Stimulated activated CD4-positive, alpha-beta T cell treated with anti-CD3 and anti-CD28 coated beads, Interleukin-1b, Interleukin-23, amount 100 ng/mL, for 24 hours (primary cell): ENCODE measurements at places on chromosomes 1 and 21.

DNA sequence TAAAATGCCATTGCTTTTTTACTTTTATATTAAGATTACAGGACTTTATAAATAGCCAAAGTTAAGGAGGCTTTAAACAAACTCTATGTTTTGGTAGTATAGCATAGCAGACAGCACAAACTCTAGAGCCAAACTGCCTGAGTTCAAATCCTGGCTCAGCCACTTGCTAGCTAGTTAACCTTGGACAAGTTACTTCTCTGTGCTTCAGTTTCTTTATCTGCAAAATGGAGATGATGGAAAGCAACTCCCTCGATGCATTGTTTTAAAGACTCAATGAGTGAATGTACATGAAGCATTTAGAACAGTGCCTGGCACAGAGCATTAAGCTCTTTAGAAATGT is 21.3 kb downstream of the C1QB start:
- no peak for DNase-seq

- DNase-seq = no peak
Observed at GRCh38 chr1:157092831-157093230, 6.8 kb downstream of the ETV3L start.

DNA sequence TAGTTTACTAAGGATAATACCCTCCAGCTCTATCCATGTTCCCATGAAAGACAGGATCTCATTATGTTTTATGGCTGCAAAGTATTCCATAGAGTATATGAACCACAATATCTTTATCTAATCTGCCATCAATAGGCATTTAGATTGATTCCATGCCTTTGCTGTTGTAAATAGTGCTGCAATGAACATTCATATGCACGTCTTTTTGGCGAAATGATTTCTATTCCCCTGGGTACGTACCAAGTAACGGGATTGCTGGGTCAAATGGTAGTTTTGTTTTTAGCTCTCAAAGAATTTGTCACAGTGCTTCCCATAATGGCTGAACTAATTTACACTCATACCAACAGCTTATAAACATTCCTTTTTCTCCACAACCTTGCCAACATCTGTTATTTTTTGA is 750.9 kb downstream of the BRINP3 start:
- no peak for DNase-seq

DNA sequence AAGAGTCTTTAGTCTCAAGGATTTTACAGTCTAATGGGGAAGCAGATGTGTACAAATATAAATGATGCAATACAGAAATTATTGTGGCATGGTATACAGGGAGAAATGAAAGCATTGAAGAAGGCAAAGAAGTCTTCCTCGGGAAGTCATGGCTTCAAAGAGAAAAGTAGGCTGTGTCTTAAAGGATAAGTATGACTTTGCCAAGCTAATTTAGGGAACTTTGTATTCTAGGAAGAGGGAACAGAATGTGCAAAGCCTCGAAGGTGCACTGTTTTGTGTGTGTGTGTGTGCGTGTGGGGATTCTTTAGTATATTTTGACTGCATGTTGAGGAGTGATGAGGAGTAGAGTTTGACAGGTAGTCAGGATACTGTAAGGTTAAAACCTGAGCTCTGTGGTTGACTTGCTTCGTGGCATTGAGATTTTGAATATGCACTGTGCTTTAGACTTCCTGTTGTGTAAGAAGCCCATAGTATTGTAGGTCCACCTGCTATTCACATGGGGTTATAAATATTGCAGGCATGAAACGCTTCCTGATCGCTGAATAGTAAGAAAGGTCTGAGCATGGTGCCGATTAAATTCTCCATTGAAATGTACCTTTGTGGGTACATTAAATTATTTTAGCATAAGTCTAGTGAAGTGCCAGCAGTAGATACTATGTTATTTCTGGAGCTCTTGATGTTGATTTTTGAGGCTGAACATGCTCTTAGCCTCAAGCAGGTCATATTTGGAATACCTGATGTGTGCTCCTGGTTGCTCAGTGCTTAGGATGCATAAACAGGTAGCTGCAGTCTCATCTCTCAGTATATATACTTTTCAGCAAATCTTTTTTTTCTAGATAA is 8.0 kb downstream of the SMAP2 start:
- DNase-seq = no peak

- DNase-seq = no peak
Observed at GRCh38 chr1:216293683-216294082, 129.6 kb downstream of the USH2A start.

- no peak for DNase-seq
Observed at GRCh38 chr1:68361346-68361910, 88.3 kb downstream of the RPE65 start.
